ENCODE measurements at places on chromosomes 6 and 20. TPM values are rescaled to one million over a fixed set of nuclear protein-coding genes. Genes with fewer than 3 reads are reported as not detected.

Gene CALHM6
- 5.4 TPM for total RNA-seq

DNA sequence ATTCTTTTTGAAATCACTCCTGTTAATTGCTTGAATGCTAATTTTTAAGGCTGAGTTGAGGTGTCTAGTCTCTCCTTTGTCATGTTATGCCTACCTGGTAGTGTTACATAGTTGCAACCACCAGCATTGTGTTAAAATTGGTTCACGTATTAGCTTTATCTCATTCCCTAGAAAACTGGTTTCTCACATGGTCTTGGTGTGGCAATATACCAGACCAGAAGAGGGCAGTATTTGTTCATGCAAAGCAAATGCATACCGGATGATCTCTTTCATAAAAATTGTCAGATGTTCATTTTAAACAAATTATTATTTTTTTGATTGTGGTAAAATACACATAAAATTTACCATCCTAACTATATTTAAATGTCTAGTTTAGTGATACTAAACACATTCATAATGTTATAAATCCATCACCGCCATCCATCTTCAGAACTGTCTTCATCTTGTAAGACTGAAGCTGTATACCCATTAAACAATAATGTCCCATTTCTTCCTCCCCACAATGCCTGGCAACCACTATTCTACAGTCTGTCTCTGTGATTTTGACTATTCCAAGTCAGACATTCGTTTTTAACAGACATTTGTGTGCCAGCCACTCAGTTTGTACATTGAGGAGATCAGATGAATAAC, 92.8 kb downstream of the ATRN start:
- DNase-seq: no peak

- no peak for DNase-seq
Measured at GRCh38 chr20:24492698-24493097, 23.3 kb downstream of the SYNDIG1 start.

DNA sequence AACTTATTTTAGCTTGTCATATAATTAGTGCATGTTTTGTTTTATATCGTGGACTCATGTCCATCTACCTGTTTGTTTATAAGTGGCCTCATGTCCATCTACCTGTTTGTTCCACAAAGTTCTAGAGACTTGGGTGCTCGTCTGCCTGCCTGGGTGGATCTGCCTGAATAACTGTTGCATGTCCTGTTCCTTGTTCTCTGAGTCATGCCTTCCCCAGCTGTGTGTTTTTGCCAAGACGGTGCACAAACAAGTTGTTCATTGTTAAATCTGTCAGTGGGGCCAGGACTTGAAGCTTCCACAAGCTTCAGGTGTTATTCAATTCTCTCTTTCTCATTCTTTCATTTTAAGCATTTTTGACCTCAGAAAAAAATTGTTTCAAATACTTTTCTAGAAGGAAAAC, 358.0 kb upstream of the CITED2 start:
- no peak for DNase-seq

DNA sequence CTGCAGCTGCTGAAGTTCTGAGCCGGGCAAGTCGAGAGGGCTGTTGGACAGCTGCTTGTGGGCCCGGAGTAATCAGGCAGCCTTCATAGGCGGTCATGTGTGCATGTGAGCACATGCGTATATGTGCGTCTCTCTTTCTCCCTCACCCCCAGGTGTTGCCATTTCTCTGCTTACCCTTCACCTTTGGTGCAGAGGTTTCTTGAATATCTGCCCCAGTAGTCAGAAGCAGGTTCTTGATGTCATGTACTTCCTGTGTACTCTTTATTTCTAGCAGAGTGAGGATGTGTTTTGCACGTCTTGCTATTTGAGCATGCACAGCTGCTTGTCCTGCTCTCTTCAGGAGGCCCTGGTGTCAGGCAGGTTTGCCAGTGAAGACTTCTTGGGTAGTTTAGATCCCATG, 21.2 kb upstream of the MAPK13 start:
- no peak for DNase-seq

GRCh38 chr20:39311851-39312506, 349.8 kb downstream of the DHX35 start:
- no peak for DNase-seq

- no peak for DNase-seq
Measured at GRCh38 chr6:169709293-169709692, 7.4 kb downstream of the C6orf120 start.

Data from posterior vena cava (tissue), 2 donors.